ENCODE measurements at places on chromosomes 7 and 10. TPM values are rescaled to one million over a fixed set of nuclear protein-coding genes. Genes with fewer than 3 reads are reported as not detected.

- no peak for DNase-seq
Measured at GRCh38 chr7:48551652-48552051, 372.7 kb upstream of the CDC14C start.

GRCh38 chr10:118034791-118035261 lies 11.9 kb downstream of the RAB11FIP2 start:
- DNase-seq: no peak

- DNase-seq: no peak
Measured at GRCh38 chr7:73984481-73985205, 43.3 kb upstream of the ELN start.

DNA sequence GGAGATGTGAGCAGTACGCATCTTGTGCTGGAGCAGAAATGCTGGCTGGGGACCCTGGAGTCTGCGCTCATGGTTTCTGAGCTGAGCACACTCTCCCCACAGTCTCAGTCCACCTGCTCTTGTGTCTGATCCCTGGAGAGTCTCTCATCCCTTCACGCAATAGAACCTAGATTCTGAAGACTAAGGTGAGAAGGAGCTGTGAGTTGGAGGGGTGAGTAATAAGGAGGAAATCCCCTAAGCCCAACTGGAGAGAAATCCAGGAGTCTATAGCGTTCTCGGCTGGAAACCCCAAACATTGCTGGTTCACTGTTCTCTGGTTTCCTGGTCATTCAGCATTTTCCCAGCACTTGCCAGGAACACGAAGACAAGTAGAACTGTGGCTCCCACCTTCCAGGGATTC lies 68.3 kb upstream of the SMNDC1 start:
- DNase-seq: no peak

GRCh38 chr10:29112827-29113615 lies 175.8 kb upstream of the LYZL1 start:
- DNase-seq: no peak

GRCh38 chr7:65953890-65954450 lies 28.0 kb downstream of the GUSB start:
- no peak for DNase-seq

DNA sequence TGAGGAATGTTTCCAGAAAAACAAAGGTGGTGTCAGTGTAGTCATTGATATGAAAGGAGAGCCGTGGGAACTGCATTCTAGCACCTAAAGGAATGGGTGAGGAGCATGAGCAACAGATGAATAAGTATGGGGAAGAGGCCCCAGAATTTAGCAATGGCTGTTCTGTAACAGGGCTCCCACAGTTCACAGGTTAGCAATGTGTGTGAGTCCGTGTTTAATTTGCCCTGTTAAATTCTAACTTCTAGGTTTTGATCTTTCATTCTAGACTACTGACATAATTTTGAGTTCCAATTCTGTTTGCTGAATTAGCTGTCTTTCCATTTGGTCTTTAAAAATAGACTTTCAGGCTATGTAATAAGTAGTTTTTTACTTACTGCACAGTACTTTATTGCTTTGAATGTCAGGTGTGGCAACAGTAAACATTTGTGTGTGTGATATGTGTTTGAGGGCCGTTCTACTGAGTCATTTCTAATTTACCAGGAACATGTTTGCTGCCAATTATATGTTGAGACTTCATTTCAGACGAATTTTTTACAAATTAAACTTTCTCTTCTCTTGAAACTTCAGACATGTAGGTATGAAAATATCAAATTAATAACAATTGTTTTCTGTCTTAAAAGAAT lies 8.8 kb downstream of the STK17A start:
- no peak for DNase-seq

- DNase-seq: no peak
Measured at GRCh38 chr10:132129431-132129830, 57.3 kb upstream of the DPYSL4 start.

DNA sequence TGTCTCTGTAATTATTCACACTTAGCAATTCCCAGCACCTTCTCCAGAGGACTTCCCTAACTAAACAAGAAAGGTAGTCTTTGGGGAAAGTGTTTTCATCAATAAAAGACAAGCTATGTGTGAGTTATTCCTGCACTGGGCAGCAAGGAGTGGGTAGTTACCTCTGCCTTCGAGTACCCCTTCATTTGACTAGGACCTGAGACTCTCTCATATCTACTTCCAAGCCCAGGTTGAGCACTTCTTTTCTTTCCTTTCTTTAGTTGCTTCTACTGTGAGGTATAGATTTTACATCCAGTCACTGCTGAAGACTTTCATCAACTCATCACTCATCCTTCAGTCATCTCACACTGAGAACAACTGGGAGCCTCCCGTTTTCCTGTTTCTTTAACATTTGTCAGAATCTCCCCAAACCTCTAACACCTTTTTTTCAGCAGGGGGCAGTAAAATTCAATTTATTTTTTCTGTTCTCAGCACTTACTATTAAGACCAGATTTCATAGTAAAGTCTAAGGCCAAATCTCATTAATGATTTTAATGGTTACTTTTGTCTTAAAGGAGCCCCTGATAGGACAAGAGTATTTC lies 80.1 kb upstream of the PRSS1 start:
- no peak for DNase-seq

Gene FAM13C
- total RNA-seq: 2.9 TPM

Gene RP9
- 27.5 TPM for total RNA-seq

Gene APBB1IP
- not detected for total RNA-seq
